ENCODE measurements at places on chromosomes 16 and 17.

- DNase-seq: no peak
These were observed 8.1 kb downstream of the MRPL58 start for GRCh38 chr17:75020331-75021110.

DNA sequence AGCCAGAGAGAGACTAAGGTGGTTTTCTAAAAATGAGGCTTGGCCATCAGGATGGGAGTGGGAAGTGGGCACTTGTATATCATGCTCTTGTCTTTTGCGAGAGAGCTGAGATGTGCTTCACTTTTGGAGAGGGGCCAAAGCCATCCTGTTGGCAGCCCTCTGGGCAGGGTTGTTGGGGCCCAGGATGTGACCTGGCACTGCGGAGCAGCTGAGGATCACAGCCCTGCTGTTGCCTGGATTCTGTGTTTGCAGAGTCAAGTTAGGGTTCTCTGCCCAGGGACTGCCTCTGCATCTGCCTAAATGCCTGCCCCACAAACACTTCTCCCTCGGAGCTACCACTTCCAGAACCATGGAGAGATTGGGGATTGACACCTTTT lies 71.2 kb downstream of the PLD6 start:
- no peak for DNase-seq

GRCh38 chr16:80996688-80997138 lies 10.0 kb downstream of the CMC2 start:
- DNase-seq: no peak

DNA sequence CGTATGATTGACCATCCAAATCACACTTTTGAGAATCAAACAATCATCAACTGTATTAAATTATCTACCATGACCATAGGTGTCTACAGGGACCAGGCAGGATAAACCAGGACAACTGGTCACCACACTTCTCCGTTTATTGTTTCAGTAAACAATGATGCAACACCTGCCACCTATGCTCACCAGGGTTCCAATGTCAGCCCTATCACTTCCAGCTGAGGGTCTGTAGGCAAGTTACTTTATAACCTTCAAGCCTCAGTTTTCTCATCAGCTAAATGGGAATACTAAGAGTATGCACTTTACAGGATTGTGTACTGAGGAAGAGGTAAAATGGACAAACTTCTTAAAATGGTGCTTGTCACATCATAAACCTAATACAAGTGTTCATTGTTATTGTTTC lies 14.9 kb downstream of the TMEM114 start:
- no peak for DNase-seq

- no peak for DNase-seq
These were observed 7.1 kb downstream of the GRB7 start for GRCh38 chr17:39744836-39745215.

DNA sequence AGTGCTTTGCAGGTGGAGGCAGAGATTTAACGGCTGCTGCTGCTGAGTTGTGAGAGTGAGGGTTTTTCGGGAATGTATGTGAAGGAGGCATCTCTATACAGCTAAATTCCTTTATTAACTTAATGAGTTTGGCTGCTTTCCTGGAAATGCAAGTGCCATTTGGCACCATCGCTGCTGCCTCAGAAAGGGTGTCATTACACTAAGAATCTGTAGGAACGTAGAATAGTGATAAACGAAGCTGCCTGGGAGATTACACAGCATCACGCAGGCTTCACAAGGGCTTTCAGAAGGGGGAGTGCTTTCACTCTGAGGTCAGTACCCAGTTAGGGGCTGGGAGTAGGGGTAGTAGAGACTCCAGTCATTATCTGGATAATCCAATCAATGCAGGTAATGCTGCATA lies 14.1 kb upstream of the NLRP1 start:
- no peak for DNase-seq

DNA sequence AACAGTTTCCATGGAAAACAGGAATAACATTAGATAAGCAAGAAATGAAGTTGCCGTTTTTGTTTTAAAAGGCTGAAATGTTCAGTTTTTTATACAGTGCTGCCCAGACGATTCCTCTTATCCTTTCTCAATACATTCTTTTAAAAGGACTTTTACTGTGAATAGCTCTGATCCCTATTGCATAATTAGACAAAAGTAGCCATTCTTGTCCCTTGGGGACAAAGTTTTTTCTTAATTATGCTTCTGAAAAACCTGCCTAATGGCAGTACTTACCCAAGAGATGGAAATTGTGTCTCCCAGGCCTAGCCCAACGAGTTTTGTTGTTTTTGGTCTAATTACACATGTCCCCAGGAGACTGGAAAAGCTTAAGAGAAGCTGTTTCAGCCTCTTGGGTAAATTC lies 27.6 kb downstream of the NXPH3 start:
- no peak for DNase-seq

DNA sequence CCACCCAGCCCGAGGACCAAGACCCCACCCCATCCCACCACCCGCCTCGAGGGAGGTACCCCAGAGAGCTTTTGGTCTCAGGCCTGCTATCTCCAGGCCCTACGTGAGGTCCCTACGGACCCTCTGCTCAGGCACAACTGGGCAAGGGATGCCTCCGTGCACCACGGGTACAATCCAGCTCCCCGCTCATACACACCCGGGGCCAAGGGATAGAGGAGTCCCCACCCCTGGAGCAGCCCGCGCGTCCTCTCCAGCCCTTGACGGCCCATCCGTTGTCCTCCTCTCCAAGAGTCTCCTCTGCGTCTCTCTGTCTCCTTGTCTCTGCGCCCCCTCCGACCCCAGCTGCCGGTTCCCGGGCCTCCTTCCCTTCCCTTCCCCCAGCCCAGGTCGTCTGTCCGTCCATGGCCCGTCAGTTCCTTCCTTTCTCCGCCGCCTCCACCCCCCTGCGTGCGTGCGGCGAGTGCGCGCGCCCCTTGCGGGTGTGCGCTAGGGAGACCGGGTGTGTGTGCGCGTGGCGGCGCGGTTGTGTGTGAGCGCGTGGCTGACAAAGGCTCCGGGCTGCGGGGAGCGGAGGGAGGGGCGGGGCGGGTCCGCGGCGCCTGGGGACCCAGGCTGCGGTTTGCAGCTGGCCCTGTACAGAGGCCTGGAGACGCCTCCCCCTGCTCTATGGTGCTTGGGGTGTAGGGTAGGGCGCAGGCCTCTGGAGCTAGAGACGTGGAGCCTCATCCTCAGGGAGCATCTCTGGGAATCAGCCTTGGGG lies 930 bp downstream of the SPNS2 start:
- no peak for DNase-seq

Measured in stimulated activated CD8-positive, alpha-beta memory T cell treated with anti-CD3 and anti-CD28 coated beads, Interleukin-7, amount 100 ng/mL, for 1 hour (primary cell).